Brain (organoid and tissue), 16 donors: ENCODE measurements at places on chromosomes 6 and 20.

GRCh38 chr6:3453413-3454272, 3.2 kb downstream of the SLC22A23 start:
- DNase-seq, result peak; percentile 61

GRCh38 chr6:20652299-20653084, 118.2 kb downstream of the CDKAL1 start:
- DNase-seq, result no peak

GRCh38 chr6:114862064-114862463, 519.2 kb upstream of the HS3ST5 start:
- no peak for DNase-seq

GRCh38 chr6:20292905-20293304, 80.6 kb upstream of the MBOAT1 start:
- DNase-seq, result no peak

DNA sequence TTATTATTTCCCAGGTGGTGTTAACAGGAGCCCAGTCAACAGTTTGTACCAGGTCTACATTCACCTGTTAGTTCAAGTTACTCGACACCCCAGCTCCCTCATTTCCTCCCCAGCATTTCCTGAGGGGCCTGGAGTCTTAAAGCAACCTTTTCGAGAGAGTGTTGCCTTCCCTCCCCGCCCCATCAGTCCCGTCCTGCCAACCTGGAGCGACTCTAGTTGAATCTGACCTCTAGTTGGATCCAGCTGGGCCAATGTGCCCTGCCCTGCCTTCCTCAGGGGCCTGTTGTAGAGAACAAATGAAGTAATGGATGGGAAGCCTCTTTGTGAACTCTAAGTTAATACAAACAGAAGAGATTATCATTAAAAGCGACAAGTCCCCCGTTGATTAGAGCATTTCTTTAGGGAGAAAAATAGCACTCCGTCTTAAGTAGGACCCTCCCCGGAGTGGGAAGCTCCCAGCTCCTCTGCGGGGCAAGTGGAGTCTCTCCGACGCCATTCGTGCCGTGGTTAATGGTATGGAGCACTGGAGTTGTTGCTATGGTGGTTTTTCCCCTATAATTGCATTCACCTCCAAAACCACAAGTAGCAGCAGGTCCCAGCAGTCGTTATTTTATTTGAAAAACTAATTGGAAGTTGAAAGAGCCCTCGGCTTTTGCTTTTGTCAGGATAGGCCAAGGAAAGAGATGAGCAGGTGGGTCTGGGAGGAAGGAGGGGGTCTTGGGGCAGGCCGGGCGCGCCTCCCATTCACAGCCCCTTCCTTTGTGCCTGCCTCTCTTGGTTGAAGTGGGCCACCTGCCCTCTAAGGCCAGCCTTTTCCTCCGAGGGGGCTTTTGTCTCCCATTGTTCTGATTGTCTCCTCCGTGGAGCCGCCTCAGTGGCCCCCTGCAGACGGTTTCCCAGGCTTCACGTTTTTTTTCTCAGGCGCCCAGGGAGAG, 16.1 kb downstream of the GHRH start:
- no peak for DNase-seq
